Activated T-helper 17 cell treated with anti-CD3 and anti-CD28 coated beads, Interleukin-2, amount 50 U/mL, for 72 hours (primary cell): ENCODE measurements at places on chromosomes 3 and 15. TPM values are rescaled to one million over a fixed set of nuclear protein-coding genes. Genes with fewer than 3 reads are reported as not detected.

DNA sequence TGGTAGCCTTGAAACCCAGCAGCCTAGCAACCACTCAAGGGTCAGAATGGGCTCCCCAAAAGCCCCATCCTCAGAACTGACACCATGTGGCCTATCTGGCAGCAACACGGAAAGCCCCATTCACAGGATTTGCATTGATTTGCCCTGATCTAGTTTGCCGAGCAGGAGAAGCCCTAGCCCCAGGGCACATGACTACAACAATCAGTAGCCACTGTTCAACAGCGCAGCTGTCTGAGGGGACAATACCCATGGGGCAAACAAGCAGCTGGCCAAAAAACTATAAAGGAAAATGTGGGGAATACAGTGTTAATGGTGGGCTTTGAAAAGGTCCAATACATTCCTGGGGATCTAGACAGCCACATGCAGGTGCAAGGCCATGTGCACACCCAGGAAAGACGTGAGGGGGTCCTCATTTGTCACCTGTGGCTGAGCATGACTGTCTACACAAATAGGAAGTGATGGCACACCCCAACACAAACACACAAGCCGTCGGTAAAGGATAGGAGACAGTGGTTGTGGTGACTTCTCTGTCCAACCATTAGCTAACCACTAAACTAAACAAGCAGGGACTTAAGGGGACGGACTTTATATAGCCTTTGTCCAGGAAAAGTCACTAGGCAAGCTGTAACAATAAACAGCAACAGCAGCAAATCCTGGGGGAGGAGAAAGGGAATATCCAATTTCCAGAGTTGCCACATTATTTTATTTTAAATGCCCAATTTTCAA is 113.7 kb downstream of the LRIG1 start:
- no peak for ATAC-seq

DNA sequence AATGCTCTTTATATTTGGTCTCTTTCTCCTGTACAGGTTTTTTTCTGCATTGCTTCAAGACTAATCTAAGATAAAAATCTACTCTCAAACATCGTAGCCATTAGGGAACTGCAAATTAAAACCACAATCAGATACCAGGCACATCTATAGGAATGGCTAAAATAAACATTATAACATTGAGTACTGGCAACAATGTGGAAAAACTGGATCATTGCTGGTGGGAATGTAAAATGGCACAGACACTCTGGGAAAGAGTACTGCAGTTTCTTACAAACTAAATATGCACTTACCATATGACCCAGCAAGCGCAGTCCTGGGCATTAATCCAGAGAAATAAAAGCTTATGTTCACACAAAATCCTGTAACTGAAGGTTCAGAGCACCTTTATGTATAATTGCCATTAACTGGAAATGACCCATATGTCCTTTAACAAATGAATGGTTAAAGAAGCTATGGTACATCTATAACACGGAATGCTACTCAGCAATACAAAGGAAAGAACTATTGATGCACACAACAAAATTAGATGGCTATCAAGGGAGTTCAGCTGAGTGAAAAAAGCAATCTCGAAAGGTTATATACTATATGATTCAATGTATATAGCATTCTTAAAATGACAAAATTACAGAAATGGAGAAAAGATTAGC is 6.3 kb downstream of the ABCC5 start:
- ATAC-seq: no peak

DNA sequence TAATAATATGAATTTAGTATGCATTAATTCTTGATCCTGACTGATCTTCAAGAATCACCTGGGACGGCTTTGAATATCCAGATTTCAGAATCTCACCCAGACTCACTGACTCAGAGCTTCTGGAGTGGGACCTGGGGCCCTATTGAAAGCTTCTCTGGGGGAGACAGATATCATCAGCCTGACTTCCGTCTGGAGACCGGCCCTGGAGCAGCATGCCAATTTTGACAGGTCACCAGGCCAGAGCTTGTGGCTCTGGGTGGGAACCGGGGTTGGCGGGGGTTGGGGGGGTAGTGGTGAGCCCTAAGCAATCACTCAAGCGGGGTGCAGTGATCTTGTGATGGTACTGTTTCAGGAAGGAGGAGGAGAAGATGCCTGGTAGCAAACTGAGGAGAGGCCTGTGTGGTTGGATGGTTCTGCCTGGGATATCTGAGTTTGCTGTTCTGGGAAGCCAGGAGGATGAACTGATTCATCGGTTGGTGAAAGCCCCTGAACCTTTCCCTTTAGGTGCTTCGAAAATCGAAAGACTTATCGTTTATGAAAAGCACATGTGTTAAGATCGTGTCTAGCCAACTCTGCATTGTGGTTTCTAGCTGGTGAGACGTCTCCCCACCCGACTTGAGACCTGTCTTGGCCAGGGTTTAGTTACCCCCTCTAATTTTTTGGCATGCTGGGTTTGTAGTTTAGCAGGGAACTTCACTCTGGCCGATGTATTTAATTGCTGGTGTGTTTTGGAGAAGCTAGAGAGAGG is 263.9 kb upstream of the C2CD4B start:
- no peak for ATAC-seq

- peak; percentile 24 for ATAC-seq
Observed at GRCh38 chr3:120449701-120450599, 842 bp downstream of the FSTL1 start.

- ATAC-seq: no peak
Observed at GRCh38 chr15:55638764-55639163, 50.6 kb upstream of the PYGO1 start.

- peak; percentile 17 for ATAC-seq
Observed at GRCh38 chr15:64698823-64699222, 76.6 kb downstream of the RBPMS2 start.

DNA sequence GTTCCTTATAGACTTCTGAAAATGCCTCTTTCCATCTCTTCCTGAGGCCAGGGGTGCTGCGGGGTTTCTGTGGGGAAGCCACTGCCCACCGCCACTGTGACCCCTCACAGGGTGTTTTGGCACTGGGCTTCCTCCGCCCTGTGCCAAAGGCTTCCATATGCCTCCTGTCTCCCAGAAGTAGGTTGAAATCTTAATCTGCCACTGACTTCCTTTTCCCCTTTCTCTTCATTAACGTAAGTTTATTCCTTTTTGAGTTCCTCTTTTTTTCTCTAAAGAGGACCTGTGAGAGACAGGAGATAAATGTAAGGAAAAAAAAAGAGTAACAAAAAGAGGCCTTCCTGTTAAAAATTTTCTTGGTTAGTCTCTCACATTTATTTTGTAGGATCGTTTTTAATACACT is 220.5 kb downstream of the CTNNB1 start:
- ATAC-seq: no peak

DNA sequence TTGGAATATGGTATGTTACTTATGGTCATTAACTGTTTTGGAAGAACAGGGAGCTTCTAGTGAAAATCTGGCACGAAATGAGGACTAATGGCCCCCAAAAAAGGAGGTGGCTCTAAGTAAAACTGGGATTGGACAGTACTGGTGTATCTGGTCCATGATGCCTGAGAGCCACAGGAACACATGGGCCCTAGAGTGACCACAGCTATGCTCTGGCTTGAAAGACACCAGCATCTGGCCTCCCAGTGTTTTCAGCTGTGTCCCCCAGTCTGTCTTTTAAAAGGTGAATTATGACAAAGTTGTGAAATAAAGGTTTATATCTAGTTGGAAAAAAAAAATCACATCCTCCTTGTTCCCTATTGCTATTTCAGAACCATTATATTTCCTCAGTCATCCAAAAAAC is 64.5 kb downstream of the GSK3B start:
- no peak for ATAC-seq

- ATAC-seq: no peak
Observed at GRCh38 chr3:172268868-172269267, 179.4 kb downstream of the GHSR start.

GRCh38 chr15:98401029-98401428 is 247.3 kb upstream of the IGF1R start:
- ATAC-seq: no peak

DNA sequence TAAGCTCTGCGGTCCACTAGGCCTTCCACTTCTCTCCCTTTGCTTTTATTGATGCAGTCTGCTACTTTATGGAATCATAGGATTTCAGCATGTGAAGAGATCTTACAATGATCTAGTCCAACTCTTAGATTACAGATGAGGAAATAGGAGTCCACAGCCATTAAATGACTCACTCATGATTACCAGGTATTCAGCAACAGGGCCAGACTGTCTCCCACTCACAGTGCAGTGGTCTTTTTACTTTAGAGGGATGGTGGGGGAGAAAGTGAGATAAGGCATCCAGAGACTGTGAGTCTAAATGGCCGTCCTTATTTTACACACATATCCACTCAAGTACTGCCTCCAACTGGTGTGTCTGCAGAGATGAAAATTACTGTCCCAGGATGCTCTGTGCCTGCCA is 88.5 kb upstream of the SKOR1 start:
- no peak for ATAC-seq

DNA sequence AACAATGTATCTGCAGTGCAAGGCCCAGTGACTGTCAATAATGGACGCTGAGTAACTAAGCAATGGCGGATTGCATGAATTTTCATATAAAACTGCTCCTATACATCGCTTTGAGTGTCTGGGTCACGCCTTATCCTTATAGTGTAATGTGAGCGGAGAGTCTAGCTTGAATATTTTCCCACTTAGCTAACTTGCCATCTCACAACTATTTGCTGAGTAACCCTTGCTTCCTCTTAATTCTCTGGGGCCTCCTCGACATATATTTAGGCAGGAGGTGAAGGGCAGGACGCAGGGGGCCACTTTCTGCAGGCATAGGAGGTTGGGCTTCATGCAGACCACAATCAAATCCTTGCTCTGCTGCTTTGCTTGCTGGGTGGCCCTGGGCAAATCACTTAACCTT is 24.0 kb downstream of the ST8SIA2 start:
- ATAC-seq: no peak

DNA sequence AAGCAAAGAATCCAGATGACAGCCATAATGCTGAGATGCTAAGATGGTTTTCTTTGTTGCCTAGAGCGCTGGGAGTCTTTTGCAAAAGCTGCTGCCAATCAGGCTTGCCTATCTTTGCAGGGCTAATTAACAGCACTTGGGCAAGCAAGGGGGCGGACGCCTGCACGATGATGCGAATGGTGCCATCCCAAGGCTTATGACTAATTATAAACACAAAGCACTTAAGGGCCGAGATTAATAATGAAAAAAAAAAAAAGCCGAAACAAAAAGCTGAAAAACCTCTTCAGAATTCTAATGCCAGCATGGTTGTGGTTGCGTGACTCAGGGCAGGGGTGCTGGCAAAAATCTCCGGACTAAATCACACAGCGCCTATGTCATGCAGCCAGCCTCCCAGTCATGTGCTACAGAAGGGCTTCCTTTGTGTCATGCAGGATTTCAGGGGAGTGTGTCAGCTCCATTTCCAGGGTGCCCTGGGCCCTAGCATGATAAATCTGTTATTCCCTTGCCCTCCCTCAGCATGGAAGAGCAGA is 185.0 kb upstream of the ANKRD28 start:
- no peak for ATAC-seq

DNA sequence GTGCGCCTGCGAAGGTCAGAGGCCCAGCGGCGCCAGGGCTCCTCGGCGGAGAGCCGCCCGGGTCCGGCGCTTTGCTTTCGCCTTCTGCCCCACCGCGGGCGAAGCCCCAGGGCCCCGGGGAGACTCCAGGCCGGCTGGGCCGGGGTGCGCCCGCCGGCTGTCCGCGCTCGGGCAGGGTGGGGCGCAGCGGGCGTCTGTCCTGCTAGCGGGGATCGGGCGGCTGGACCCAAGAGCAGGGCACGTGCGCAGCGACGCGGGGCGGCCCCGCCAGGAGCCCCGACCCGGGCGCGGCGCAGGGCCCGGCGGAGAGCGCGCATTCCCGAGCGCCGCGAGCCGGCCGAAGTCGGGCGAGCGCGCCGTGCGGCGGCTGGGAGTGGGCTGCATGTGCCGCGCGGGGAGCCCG is 569 bp upstream of the ALDH1A3 start:
- ATAC-seq: no peak

GRCh38 chr3:56788521-56788920 is 13.2 kb downstream of the ARHGEF3 start:
- ATAC-seq: peak; percentile 37

GRCh38 chr15:52228921-52229320 is 37.7 kb upstream of the GNB5 start:
- no peak for ATAC-seq

DNA sequence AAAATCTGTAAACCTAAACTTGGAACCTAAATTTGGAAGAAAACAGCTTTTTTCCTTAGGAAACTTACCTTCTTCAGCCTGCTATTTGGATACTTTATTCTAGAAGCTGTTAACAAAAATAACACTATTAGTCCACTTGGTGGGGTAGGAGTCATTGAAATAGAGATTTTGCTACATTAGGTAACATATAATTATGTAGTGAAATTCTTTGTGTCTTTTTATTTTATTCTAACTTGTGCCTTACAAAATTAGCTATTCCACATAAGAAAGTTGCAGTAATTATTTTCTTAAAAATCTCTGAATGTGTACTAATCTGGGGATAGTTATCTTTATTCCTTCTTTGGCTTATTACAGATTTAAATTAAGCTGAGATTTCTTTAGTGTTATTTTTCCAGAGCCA is 360.4 kb upstream of the ROBO2 start:
- no peak for ATAC-seq

DNA sequence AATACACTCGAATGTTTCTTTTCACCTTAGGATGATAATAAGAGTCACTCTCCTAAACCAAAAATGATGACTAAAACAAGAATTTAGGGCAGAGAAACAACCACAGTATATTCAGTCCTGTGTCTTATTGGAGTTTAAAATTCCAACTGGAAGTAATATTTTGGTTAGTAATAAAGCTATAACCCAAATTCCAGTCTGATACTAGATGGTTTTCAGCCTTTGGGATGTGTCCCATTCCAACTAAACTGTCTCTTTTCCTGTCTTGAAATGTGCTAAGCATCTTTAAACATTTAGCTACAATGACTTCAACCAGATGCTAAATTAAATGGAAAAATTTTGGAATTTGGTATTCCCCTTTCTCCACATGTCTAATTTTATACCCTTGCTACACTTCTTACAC is 510.0 kb downstream of the ROBO1 start:
- no peak for ATAC-seq

DNA sequence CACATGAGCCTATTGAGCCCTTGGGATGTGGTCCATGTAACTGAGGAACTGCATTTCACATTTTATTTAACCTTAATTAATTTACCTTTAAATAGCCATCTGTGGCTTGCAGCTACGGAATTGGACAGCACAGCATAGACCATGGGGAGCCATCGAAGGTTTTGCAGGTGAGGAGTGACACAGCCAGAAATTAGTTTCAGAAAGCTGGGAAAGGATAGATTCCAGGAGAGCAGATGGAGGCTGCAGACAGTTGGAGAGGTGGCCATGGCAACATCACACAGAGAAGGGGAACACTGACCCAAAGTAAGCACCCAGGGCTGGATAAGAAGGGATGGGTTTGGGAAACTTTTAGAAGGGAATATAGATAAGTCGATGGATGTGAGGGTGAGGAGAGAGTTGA is 100.1 kb upstream of the SLC6A11 start:
- ATAC-seq: no peak

The MAGEF1 gene
- 8.1 TPM for total RNA-seq

The GMPPB gene
- total RNA-seq: 22.4 TPM

The TTC21A gene
- total RNA-seq: 4.7 TPM

The KLHDC8B gene
- 3.7 TPM for total RNA-seq

The FANCD2OS gene
- not detected for total RNA-seq

The LRRC31 gene
- total RNA-seq: not detected

The PTH1R gene
- total RNA-seq: not detected

The UBA3 gene
- 68.0 TPM for total RNA-seq

The LYSMD4 gene
- total RNA-seq: 4.2 TPM
